Skeletal muscle cell (primary cell): ENCODE measurements at places on chromosomes 4 and X.

- no peak for DNase-seq
These were observed 141.9 kb downstream of the THOC2 start for GRCh38 chrX:123590842-123591486.

- no peak for DNase-seq
These were observed 996.1 kb downstream of the PDHA2 start for GRCh38 chr4:96835991-96836390.

GRCh38 chr4:36900446-36900987, 344.0 kb upstream of the NWD2 start:
- no peak for DNase-seq

DNA sequence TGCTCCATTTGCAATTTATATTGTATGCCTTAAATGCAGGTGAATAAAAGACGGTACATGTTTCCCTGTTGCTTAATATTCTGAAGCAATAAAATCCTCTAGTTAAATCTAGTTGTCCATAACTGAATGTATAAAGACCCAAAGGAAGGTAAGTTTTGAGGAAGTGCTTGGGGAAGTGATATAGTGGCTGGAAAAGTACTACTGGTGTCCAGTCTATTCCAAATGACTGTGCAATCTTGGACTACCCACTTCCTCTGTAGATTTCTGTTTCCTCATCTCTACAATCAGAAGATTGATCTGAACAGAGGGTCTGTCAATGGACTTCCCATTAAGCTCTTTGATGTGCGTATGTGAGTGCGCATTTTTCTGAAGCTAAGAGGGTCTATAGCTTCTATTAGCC, 17.0 kb downstream of the SNCA start:
- DNase-seq = no peak

DNA sequence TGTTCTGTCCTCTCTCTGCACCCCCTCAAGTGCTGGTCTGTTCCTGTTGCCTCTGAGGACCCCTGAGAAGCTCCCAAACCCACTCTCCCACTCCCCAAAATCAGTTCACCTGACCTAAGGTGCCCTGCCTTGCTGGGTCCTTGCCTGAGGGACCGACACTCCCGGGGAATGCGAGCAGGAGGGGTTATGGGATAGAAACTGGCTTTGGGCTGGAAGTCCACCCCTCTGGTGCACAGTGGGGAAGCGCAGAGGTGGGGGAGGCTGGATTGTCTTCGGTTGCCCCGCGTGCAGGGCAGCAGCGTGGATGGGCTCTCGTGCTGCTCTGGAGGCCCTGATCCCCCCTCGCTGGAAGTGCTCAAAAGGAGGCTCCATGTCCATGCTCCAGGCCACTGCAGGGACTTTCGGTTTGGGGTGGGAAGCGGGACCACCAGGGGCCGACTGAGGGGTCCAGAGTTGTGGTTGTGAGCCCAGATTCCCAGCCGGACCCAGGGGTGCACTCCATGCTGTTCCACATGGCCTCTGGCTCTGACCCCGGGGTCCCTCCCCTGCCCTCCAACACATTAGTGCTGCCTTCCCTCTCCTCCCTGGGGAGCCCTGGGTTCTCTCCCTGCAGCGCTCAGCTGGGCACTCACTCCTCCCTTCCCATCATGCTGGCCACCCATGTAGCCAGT, 7.6 kb downstream of the SORCS2 start:
- no peak for DNase-seq

GRCh38 chr4:25367877-25368276, 9.2 kb upstream of the ANAPC4 start:
- DNase-seq = no peak

DNA sequence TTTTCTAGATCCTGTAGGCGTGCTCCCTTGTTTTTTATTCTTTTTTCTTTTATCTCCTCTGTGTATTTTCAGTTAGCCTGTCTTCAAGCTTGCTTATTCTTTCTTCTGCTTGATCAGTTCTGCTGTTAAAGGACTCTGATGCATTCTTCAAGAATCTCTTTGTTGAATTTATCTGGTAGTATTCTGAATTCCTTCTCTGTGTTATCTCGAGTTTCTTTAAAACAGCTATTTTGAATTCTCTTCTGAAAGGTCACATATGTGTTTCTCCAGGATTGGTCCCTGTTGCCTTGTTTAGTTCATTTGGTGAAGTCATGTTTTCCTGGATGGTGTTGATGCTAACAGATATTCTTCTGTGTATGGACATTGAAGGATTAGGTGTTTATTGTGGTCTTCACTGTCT, 15.3 kb downstream of the RAB33B start:
- DNase-seq = no peak

- DNase-seq = no peak
These were observed 82.2 kb upstream of the PRPS2 start for GRCh38 chrX:12709047-12709446.

- no peak for DNase-seq
These were observed 444 bp upstream of the ARHGAP6 start for GRCh38 chrX:11666164-11666563.

DNA sequence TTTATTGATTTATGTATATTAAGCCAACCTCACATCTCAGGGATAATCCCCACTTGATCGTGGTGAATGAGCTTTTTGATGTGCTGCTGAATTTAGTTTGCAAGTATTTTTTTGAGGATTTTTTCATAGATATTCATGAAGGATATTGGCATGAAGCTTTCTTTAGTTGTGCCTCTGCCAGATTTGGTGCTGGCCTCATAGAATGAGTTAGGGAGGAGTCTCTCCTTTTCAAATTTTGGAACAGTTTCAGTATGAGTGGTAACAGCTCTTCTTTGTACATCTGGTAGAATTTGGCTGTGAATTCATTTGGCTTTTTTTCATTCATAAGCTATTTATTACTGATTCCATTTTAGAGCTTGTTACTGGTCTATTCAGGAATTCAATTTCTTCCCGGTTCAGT, 197.2 kb upstream of the NDST4 start:
- no peak for DNase-seq

GRCh38 chrX:46597208-46597607, 23.6 kb downstream of the CHST7 start:
- no peak for DNase-seq

DNA sequence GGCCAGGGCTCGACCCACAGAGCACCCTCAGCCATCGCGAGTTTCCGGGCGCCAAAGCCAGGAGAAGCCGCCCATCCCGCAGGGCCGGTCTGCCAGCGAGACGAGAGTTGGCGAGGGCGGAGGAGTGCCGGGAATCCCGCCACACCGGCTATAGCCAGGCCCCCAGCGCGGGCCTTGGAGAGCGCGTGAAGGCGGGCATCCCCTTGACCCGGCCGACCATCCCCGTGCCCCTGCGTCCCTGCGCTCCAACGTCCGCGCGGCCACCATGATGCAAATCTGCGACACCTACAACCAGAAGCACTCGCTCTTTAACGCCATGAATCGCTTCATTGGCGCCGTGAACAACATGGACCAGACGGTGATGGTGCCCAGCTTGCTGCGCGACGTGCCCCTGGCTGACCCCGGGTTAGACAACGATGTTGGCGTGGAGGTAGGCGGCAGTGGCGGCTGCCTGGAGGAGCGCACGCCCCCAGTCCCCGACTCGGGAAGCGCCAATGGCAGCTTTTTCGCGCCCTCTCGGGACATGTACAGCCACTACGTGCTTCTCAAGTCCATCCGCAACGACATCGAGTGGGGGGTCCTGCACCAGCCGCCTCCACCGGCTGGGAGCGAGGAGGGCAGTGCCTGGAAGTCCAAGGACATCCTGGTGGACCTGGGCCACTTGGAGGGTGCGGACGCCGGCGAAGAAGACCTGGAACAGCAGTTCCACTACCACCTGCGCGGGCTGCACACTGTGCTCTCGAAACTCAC, 3.6 kb downstream of the MID1IP1 start:
- no peak for DNase-seq

GRCh38 chr4:174061026-174061425, 222.4 kb downstream of the FBXO8 start:
- no peak for DNase-seq

- DNase-seq = peak; percentile 46
These were observed 110.6 kb downstream of the PHKA2 start for GRCh38 chrX:18873189-18873791.

DNA sequence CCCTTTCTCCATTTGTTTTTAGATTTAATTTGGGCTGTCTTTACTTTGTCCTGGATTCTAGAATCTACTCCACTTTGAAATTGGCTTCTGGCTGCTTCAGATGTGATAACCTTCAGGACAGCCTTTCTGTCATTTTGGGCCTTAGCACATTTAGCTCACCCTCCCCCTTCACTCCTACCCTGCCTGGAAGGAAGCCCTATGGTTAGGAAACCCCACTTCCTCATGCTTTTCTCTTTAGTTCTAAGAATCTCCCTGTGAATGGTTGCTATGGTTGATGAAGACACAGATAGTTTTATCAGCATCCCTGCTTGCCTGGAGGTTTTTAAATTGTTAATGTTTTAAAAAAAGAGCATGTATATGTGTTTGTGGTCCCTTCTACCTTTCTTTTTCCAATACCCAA, 100.7 kb upstream of the PTPN13 start:
- no peak for DNase-seq

- no peak for DNase-seq
These were observed 74.1 kb downstream of the ARSJ start for GRCh38 chr4:113905301-113905700.

GRCh38 chr4:70709611-70710205, 12.1 kb upstream of the RUFY3 start:
- DNase-seq = no peak

- no peak for DNase-seq
These were observed 397.6 kb upstream of the TENM3 start for GRCh38 chr4:181845617-181846016.

DNA sequence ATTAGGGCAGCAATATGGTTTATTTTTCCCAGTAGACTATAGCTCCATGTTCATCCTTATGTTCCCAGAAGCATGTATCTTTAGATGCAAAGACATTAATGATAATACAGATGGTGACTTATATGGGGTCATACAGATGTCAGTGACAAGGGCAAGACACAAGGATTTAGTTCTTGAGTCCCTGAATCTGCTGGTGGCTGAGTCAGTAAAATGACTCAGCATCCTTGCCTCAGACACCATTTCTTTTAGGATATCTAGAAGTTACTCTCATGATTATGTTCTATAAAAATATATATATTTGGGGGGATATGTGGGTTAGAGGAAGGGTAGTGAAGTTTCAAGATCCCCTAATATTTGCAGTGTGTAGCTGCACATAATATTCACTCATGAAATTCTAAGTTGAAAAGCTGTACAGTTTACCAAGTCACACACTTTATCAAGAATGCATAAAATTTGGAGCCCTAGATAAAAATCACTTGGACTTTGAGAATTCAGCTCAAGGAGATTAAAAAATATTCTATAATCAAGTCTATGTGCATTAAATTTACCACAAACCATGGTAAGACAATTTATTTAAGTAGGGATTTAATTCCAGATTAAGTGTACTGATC, 101.9 kb downstream of the LNX1 start:
- no peak for DNase-seq

DNA sequence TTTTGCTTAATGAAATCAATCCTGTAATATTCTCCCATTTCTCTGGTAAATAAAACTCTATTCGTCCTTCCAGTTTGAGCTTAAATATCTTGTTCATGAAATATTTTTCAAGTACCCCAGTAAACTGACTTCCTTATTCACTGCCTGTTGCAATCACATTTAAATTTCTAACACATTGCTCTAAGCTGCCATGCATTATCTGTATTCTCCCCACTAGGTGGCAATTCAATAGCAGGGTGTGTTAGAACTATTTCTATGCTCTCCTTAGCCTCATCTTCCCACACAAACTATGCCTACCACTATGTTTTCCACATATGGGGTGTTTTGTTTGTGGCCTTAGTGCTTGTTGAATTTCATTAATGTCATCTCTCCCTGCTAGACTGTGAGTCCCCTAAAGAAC, 377.1 kb upstream of the HS3ST1 start:
- no peak for DNase-seq

DNA sequence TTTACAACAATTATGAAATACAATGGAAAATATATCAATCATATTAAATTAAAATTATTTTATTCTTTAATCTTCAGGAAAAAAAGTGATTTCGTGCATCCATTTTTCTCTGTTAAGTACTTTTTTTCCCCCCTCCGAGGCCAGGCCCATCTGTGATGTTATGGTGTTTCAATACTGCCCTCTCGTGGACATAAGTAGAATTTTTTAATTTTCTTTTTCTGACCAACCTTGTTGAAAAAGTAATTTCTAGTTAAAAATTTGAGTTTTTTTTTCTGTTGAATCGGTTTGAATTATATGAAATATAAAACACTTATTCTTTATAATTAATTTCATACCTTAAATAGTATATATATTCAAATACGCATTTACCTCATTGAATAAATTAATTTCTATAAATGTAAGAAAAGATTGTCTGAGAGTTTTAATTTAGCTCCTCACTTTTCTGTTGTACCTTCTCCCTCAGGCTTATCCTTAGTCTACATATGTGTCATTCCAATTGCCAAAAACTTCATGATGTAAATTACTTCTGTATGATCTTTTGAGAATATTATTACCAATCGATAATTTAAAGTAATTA, 175.8 kb upstream of the TECRL start:
- peak; percentile 2 for DNase-seq

DNA sequence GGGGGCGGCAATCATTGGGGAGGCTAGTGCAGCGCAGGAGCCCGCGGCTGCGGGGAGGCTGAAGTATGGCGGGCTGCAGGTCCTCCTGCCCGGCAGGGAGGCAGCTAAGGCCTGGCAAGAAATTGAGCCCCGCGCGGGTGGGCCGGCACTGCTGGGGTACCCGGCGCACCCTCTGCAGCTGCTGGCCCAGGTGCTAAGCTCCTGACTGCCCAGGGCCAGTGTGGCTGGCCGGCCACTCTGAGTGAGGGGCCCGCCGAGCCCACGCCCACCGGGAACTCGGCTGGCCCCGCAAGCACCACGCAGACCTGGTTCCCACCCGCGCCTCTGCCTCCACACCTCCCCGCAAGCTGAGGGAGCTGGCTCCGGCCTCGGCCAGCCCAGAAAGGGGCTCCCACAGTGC, 94.9 kb downstream of the SLC39A8 start:
- no peak for DNase-seq
